Activated naive CD8-positive, alpha-beta T cell treated with anti-CD3 and anti-CD28 coated beads, Interleukin-2, amount 50 U/mL, for 24 hours (primary cell): ENCODE measurements at places on chromosomes 13 and 19.

GRCh38 chr19:49851456-49852259 lies 699 bp downstream of the PTOV1 start:
- no peak for DNase-seq

- DNase-seq, result no peak
Observed at GRCh38 chr19:32830231-32831014, 39.1 kb downstream of the SLC7A9 start.

DNA sequence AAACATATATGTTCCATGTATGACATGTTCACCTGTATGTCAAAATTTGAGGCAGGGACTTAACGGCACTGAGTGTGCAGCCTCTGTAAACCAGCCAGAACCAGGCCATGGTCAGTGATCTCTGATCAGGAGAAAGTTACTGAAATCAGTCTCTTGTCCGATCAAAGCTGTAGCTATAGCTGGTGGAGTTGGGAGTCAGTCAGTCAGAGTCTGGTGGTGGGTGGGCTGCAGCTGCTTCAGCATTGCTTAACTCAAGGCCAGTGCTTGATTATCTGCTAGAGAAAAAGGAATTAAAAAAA lies 78.3 kb downstream of the ANKRD10 start:
- no peak for DNase-seq

DNA sequence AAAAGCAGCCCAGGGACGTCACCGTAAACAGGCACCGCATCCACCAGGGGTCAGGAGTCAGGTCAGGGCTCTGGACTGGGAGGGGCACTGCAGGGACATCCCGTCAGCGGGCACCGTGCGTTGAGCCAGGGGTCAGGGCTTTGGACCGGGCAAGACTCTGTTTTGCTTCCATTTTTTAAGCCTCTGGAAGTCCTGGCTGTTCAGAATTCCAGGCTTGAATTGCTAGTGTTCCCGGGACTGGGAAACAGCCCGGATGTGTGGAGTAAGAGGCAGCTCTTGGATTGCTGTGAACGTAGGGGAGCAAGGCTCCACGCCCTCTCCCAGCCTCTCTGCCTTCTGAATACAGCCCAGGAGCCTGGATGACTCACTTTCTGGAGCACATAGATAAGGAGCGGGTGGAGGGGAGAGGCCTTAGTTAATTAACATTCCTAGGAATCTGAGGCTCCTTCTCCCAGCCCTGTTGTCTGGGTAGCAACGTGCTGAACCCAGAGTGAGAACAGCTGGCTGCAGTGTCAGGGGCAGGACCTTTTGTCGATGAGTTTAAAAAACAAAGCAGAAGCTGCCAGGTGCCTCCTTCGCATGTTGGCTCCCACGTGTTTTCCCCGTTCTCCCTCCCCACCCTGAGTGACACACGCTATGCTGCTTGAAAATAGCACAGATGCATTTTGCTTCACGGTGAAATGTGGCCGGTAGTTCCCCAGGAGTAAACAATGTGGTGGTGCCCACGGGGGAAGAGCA lies 21.9 kb downstream of the ATP11A start:
- no peak for DNase-seq
